ENCODE measurements at places on chromosomes 13 and 19.

DNA sequence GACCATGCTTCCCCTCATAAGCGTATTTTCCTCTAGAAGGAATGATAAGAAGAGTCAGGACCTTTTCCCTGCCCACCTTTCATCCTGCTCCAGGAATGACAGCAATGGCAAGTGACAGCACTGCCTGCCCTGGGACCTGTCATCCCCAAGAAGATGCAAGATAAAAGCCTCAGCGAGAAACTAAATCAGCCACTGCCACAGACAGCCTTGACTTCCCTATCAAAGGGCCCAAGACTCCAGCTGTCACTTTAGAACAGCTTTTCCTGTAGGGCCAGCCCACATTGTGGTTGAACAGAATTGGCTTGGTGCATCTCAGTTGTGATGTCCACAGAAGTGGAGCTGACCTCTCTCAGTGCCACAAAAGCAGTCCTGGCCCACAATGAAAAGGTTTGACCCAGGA is 1.1 kb downstream of the RAB8A start:
- no peak for DNase-seq

DNA sequence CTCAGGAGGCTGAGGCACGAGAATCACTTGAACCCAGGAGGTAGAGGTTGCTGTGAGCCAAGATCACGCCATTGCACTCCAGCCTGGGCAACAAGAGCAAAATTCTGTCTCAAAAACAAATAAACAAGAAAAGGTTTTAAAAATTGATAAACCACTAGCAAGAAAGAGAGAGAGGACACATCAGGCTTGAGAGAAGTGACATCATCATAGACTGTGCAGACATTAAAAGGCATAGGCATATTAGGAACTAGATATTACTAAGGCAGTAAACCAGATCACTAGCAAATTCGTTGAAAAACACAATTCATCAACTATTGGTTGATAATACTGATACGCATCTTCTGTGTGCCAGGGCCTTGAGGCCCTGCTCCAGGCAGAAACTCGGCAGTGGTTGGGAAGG is 7.7 kb downstream of the A1BG start:
- DNase-seq = no peak

DNA sequence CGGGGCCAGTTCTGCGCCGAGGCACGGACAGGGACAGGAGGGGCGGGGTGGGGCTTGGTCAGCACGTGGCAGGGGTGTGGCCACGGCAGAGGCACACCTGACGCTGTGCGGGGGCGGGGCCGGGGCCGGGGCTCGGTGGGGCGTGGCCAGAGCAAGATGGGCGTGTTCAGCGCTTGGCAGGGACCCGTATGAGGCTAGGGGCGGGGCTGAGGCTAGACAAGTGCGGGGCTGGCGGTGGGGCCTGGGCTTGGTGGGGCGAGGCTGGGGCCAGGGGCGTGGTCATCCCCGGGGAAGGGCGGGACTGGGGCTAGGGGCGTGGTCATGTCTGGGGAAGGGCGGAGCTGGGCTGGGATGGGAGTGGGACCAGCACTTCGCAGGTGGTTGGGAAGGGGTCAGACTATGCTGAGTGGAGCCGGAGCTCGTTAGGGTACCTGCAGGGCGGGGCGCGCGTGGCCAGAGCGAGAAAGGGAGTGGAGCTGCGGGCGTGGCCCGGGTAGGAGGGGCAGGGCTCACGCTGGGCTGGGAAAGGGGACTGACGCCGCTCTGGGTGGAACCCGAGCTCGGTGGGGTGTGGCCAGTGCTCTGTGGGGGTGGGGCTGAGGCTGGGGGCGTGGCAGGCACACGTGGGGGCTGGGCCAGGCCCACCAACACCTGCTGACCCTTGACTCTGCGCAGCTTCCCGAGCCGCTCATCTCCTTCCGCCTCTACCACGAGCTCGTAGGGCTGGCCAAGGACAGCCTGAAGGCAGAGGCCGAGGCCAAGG is 12.8 kb downstream of the POLR2E start:
- no peak for DNase-seq

DNA sequence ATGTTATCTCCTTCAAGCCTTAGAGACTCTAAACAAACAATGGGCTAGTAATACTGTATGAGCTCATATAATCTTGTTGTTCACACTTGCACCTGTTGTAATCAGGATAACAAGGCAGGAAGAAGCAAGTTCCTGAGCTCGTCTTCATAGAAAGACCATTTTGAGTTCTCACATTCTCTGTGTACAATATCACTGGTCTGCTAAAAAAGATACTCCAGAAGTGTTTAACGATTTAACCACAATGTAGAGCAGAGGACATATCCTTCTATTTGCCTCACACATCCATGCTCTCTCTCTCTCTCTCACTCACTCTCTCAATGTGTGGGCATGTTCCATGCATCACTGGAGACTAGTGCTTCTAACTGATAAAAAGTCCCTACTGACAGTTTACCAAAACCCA is 122.9 kb downstream of the MIPEP start:
- no peak for DNase-seq

- no peak for DNase-seq
Observed at GRCh38 chr19:3499738-3500428, 591 bp downstream of the DOHH start.

- no peak for DNase-seq
Observed at GRCh38 chr13:51729866-51730553, 74.0 kb downstream of the DHRS12 start.

GRCh38 chr19:14769201-14769600 is 9.2 kb downstream of the ADGRE2 start:
- no peak for DNase-seq

GRCh38 chr13:93368718-93369117 is 142.1 kb downstream of the GPC6 start:
- DNase-seq = no peak
